ENCODE measurements at places on chromosomes 16 and 17.

DNA sequence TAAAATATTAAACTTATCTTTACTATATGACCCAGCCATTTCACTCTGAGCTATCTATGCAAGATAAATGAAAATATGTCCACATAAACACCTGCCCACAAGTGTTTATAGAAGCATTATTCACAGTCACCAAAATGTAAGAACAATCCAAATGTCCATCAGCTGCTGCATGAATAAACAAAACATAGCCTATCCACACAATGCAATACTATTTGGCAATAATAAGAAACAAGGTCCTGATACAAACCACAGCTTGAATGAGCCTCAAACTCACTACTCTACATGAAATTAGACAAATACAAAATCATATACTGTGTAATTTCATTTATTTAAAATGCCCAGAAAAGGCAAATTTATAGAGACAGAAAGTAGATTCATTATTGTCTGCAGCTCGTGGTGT lies 355.1 kb downstream of the CDH8 start:
- DNase-seq, result no peak

DNA sequence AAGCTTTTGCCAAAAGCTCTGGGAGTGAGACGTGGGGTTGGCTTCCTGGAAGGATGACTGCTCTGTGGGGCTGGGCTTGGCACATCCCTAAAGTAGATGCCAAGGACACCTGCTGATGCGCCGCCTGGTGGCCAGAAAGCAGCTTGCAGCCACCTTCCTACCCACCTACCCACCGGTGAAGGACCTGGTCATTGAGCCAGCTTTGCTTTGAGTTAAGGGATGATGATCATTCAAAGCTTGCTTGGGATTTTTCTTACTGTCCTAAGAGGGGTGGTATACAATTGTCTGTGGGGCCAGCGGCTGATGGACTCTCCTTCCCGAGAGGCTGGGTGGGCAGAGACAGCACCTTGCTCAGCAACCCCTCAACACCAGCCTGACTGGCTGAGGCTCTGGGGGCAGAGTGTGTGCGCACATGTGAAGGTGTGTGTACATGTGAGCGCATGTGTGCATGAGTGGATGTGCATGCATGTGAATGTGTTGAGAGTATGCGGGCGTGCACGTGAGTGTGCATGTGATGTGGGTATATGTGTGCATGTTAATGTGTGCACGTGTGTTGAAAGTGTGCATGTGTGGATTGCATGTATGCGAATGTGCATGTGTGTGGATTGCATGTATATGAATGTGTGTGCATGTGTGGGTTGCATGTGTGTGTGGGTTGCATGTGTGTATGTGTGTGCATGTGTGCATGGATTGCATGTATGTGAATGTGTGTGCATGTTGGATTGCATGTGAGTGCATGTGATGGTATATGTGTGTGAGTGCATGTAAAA lies 18.6 kb downstream of the C1QTNF1 start:
- peak; percentile 48 for DNase-seq

DNA sequence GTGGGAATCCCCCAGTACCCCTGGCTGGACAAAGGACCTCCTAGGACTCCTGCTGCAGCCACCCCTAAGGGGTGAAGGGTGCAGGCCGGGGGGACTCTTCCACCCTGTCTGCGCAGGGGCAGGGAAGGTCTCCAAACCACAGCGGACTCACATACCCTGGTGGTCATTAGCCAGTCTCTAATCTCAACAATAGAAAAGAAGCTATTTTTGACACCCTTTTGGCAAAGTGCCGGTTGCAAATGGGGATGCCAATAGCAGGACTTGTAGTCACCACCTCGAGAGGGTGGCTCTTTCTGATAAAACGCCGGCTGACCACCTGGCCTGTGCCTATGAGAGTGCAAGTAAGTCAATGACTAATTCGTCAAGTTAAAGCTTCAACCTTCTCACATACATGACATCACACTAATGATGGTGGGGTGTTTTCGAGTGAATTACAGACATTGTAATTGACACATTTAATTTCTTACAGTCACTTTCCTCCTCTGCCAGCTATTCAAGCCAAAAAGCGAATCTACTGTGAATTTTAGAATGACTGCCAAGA lies 23.1 kb upstream of the DNAH17 start:
- no peak for DNase-seq

DNA sequence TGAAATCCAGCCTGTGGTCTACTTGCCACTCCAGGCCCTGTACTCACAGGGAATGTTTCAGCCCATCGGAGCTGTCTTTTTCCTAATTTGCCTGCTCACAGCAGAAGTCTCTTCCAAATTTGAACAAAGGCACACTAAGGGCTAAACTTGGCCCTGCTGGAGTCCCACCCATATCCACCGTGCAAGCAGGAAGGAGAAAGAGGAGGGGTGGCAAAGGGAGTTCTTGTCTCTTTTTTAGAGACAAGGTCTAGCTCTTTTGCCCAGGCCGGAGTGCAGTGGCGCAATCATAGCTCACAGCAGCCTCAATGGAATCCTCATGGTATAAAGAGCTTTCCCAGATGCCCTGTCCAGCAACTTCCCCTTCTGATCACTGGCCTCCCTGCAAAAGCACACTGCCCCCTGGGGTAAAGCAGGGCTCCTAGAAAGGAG lies 2.7 kb upstream of the PRM1 start:
- DNase-seq, result no peak

- no peak for DNase-seq
Measured at GRCh38 chr16:66251476-66252160, 114.9 kb upstream of the CDH5 start.

DNA sequence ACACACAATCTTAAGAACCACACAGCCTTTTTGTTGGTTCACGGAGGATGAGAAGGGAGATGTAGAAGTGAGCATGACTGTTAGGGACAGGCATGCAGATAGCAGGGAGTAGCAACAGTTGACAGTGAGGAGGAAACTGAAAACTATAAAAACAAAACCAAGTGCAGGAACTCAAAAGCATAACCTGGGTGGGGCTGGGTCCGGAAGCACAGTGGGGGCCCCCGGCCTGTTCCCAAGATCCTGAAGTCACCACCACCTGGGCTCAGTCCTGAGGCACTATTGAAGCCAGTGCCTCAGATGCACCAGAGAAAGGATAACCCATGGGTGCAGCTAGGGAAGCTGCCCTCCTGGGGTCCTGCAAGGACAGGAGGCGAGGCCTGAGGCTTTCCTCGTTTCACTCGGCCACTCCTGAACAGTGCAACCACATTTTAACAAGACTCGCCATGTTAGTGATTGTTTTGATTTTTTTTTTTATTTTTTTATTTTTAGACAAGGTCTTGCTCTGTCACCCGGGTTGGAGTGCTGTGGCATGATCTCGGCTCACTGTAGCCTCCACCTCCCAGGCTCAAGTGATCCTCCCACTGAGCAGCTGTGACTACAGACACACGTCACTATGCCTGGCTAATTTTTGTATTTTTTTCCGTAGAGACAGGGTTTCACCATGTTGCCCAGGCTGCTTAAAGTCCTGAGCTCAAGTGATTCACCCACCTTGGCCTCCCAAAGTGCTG lies 27.7 kb upstream of the CBX4 start:
- no peak for DNase-seq

GRCh38 chr16:51062039-51062438 lies 89.0 kb downstream of the SALL1 start:
- no peak for DNase-seq

- no peak for DNase-seq
Measured at GRCh38 chr16:85948138-85948509, 49.2 kb downstream of the IRF8 start.

DNA sequence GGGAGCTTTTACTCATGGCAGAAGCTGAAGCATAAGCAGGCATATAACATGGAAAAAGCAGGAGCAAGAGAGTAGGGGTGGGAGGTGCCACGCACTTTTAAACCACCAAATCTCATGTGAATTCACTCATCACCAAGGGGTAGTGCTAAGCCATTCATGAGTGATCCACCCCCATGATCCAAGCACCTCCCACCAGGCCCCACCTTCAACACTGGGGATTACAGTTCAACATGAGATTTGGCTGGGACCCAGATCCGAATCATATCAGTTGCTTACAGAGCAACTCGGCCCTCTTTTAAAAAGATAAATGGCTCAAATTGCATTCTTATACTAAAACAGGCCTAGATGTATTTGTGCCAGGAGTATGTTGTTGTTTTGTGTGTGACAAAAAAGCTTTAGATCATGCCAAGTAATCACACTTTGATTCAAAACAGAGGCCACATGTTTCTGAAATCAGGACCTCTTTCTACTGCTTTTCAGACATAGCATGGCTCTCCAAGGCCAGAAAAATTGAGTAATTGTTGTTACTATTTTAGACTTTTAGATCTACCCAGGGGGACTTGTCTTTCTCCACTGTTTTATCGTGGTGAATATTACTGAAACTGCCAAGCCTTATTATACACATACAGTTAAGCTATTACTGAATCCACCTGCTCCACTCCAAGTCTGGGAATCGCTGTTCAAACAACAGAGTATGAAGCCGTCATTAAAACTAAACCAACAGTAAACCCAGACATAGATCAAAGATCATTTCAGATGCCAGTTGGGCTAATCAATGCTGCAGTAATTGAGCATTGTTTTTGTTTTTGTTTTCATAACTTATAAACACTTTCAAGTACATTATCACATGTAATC lies 163.3 kb downstream of the KCNJ2 start:
- no peak for DNase-seq

- DNase-seq, result no peak
Measured at GRCh38 chr16:66616592-66616991, 12.1 kb downstream of the CMTM3 start.

DNA sequence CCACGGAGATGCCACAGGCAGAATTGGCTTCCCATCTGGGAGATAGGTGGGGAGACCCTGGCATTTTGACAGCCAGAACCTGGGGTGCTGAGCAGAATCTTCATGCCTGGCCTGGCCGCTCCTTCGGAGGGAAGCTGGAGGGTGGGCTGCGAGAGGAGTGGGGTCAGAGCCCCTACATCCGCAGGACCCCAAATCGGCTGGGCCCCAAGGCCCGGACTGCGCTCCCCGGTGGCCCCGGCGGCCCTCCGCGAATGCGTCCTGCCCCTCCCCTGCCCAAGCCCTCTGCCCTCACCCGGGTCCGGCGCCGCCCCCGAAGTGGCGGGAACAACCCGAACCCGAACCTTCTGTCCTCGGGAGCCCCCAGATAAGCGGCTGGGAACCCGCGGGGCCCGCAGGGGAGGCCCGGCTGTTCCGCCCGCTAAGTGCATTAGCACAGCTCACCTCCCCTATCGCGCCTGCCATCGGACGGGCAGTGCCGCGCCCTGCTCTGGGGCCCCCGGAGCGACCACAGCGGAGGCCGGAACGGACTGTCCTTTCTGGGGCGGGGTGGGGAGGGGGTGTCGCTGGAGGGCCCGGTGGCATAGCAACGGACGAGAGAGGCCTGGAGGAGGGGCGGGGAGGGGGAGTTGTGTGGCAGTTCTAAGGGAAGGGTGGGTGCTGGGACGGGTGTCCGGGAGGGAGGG lies 850 bp upstream of the PNMT start:
- no peak for DNase-seq

- no peak for DNase-seq
Measured at GRCh38 chr17:43790311-43790940, 10.2 kb downstream of the CFAP97D1 start.

GRCh38 chr16:70752426-70752825 lies 48.5 kb downstream of the VAC14 start:
- no peak for DNase-seq

GRCh38 chr17:35641032-35641431 lies 53.9 kb downstream of the AP2B1 start:
- no peak for DNase-seq

- no peak for DNase-seq
Measured at GRCh38 chr17:55770196-55770870, 19.5 kb downstream of the PCTP start.

DNA sequence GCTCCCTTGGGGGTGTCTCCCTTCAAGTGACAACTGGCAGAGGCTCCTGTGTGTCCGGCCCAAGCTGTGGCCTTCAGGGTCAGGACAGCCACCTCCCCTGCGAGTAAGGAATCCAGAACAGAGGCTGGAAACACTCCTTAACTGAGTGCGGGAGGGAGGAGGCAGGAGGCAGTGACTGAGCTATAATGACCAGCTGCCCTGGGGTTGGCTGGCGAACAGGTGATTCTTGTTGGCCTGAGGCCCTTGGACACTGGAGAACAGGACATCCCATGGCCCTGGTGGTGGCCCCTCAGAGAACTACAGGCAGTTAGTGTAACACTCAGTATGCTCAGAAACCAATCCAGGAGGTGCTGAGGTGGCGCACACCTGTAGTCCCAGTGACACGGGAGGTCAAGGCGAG lies 9.4 kb upstream of the SNAI3 start:
- DNase-seq, result no peak

GRCh38 chr16:17273142-17273561 lies 197.6 kb downstream of the XYLT1 start:
- DNase-seq, result no peak

GRCh38 chr17:40067710-40068109 lies 4.9 kb downstream of the THRA start:
- DNase-seq, result no peak

DNA sequence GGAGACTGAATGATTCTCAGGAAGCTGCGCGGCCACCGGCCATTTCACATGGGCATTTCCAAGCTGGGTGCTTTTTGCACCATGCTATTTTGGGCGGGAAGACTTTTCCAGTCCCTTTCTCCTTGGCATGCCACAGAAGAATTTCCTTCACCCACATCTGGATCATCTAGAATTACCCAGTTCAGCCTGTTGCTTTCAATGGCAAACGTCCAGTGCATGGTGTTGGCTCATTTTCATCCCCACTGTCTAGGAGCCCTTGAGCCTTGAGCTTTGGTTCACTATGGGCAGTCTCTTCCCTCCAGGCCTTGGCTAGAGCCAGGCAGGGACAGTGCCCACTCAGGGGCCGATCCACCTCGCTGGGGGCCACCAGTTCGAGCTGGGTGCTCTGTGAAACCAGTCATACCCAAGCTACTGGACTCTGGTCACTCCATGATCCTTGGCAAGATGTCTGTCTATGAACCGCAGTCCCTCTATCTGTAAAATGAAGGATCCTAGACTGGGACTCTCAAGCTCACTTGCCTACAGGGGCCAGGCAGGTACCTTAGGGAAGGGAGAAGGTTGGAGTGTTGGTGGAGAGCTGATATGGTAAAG lies 71.1 kb downstream of the CYLD start:
- no peak for DNase-seq

DNA sequence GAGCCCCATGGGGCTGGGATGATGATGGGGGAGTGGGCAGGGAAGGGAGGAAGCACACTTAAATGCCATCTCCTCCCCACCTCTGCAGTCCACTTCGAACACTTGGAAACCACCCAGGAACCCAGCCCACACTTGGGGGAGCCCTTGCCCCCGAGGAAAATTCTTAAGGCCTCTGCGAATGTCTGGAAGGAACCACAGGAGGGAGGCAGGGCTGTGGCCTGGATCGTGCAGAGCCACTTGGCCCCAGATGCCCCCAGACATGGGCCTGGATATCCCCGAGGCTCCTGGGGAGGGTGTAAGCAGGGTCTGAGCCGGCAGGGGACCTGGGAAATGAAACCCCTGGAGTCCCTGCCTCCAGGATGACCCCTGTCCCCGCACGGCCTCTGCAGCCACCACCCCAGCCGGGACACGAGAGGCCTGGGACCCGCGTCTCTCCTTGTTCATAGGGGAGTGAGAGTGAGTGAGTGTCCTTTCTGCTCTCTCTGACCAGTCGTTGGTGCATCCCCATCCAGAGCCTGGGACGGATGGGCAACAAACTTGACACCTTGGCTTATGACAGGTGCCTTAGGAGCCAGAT lies 11.8 kb upstream of the MTSS2 start:
- DNase-seq, result no peak
